ENCODE measurements at places on chromosomes 6 and 20. TPM values are rescaled to one million over a fixed set of nuclear protein-coding genes. Genes with fewer than 3 reads are reported as not detected.

The DZANK1 gene
- total RNA-seq, result 0.25 TPM

The HCRTR2 gene
- not detected for total RNA-seq

DNA sequence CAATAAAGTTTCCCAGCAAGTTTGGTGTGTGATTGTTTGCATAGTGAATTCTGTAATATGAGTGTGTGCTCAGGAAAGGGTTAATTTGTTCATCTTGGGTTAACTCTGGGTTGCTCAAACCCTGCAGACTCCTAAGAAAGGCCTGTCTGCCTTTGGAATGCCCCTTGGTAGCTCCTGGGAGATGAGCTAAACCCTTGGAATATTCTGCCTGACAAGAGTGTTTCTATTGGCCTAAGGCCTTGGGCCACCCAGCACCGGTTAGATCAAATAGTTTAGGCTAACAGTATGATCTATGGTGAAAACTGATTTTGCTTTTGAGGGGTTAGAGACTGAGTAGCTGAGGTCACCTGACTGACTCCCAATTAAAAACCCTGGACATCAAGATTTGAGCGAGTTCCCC lies 248.3 kb downstream of the GRM1 start:
- no peak for DNase-seq

GRCh38 chr6:153814136-153814535 lies 224.9 kb upstream of the OPRM1 start:
- no peak for DNase-seq

GRCh38 chr20:36259177-36260061 lies 23.1 kb downstream of the AAR2 start:
- DNase-seq, result peak; percentile 12

- no peak for DNase-seq
Measured at GRCh38 chr20:2604506-2604835, 48.0 kb upstream of the NOP56 start.

- no peak for DNase-seq
Measured at GRCh38 chr6:130859161-130859867, 32.1 kb downstream of the SMLR1 start.

DNA sequence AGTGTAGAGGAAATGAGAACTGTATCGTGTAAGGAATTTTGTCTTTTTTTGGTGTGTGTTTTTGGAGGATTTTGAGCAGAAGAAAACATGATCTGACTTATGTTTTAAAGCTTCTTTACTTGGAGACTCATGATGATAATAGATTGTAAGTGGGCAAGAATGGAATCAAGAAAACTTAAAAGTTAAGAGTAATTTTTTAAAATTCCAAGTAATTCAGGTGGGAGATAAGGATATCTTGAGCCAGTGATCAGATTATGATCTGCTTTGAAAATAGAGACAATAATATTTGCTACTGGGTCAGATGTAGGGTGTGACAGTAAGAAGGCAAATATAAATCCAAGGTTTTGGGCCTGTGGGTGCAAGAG lies 734 bp downstream of the ZSCAN26 start:
- no peak for DNase-seq

GRCh38 chr6:5626727-5627426 lies 365.6 kb downstream of the FARS2 start:
- no peak for DNase-seq

GRCh38 chr6:103578115-103578514 lies 1281.6 kb downstream of the HACE1 start:
- DNase-seq, result no peak

GRCh38 chr20:10654630-10655029 lies 19.2 kb downstream of the JAG1 start:
- no peak for DNase-seq

DNA sequence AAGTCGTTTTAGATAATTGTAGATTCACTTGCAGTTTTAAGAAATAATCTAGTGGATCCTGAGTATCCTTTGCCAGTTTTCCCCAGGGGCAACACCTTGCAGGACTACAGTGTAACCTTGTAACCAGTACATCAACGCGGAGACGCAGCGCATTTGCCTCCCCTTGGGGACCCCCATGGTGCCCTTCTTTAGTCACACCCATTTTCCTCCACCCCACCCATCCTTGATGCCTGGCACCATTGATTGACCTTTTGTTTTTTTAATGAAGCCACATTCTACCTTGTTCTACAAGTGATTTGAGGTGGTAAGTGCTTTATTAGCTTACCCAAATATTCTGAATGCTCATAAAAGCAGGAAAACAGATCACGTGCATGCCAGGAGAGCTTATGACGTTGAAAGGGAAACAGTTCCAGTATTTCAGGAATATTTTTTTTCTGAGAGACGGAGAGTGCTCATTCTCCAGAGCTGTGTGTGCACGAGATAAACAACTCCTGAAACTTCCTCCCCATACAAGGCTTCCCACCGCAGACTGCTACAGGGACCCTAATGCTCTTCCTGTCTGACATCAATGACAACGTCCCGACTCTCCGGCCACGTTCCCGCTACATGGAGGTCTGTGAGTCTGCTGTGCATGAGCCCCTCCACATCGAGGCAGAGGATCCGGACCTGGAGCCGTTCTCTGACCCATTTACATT lies 35.7 kb downstream of the CDH26 start:
- no peak for DNase-seq

GRCh38 chr6:136470044-136470443 lies 80.2 kb downstream of the MAP7 start:
- DNase-seq, result no peak

GRCh38 chr6:149483849-149484655 lies 762 bp downstream of the ZC3H12D start:
- DNase-seq, result no peak

- no peak for DNase-seq
Measured at GRCh38 chr20:48098099-48098498, 312.8 kb upstream of the SULF2 start.

Measured in psoas muscle (tissue), 8 donors.